ENCODE measurements at places on chromosomes 2 and 18.

GRCh38 chr2:173962583-173963110, 2.5 kb downstream of the SP3 start:
- DNase-seq = no peak

DNA sequence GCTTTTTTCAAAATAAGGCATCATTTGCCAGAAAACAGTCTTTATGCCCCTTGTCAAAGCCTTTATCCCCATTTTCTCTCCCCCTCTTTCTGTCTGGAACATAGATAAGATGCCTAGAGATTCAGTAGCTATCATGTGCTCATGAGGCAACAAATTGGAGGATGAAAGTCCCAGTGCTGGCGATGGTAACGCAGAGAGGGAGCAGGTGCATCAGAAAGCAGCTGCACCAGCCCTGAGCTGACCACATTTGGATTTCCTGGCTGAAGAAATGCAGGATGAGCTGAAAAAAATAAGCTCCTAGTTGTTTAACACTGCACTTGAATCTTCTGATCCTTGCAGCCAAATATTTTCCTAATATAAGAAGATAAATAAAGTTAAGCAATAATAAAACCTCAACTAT, 48.0 kb downstream of the LOXHD1 start:
- DNase-seq = no peak

GRCh38 chr18:29225351-29225750, 1048.4 kb upstream of the CDH2 start:
- no peak for DNase-seq

DNA sequence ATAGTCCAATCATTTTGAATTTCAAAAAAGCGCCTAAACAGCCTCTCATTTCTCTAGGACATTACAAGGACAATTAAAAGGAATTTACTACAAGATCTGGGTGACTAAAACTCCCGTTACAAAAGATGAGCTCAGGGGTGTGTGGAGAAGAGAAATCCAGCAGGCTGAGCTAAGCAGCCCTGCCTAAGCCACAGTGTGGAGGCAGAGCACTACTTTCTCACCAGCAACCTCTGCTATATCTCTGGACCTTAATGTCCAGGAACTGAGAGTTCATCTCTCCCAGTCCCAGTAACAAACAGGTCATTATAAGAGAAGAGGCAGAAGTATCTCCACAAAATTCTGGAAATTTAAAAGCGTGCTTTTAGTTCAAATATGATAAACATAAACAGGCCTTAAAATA, 18.9 kb upstream of the ANKRD62 start:
- no peak for DNase-seq

DNA sequence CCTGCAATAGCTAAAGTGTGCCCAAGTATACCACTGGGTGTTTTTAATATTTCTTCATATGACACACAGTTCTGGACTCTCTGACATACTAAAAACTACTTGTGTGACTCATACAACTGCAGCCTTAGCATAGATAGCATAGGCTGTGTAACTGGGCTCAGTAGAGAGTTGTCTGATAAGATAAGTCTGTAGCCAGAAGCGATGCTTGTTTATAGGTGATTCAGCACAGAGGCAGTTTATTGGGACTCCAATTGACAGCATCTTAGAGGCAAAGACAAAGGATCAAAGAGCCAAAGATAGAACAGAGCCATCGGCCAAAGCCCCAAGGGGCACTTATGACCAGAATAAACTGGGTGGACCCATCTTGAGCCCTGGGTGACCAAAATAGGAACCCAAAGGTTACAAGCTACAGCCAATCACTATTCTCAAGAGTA, 42.3 kb downstream of the AAK1 start:
- DNase-seq = no peak

- no peak for DNase-seq
Measured at GRCh38 chr18:79748321-79749180, 49.2 kb upstream of the KCNG2 start.

DNA sequence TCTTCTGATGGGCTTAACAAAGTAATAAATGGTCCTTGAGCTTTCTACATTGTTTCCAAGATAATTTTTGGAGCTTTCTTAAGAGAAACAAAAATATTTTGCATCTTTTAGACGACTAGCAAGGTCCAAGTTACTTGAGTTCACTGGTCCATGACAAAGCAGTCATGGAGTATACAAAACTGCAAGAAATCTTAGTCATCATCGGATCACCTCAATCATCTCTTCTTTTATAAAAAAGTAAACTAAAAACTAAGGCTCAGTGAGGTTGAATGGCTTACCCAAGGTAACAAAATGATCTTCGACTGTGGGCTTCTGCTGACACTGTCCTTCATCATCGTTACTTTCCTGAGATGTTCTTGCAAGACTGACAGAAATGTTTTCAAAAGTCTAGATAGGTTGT, 11.9 kb downstream of the FIGN start:
- DNase-seq = no peak
